ENCODE measurements at places on chromosomes 3 and 15.

- DNase-seq, result no peak
Observed at GRCh38 chr15:60363087-60363549, 34.7 kb downstream of the ANXA2 start.

DNA sequence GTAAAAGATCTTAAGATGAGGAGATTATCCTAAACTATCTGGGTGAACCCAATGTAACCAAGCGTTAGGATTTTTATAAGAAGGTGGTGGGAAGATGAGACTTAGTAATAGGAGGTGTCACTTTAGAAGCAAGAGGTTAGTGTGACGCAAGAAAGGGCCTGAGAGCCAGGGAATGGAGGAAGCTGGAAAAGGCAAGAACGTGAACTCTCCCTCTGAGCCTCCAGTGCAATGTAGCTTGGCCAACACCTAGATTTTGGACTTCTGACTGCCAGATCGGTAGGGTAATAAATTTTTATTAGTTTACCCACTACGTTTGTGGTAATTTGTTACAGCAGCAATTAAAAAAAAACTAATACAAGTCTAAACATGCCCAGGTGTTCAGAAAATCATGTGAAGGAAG is 20.8 kb upstream of the CNTN6 start:
- no peak for DNase-seq

- no peak for DNase-seq
Observed at GRCh38 chr15:49990835-49991545, 128.0 kb downstream of the ATP8B4 start.

- no peak for DNase-seq
Observed at GRCh38 chr15:67248011-67248505, 6.4 kb downstream of the AAGAB start.

DNA sequence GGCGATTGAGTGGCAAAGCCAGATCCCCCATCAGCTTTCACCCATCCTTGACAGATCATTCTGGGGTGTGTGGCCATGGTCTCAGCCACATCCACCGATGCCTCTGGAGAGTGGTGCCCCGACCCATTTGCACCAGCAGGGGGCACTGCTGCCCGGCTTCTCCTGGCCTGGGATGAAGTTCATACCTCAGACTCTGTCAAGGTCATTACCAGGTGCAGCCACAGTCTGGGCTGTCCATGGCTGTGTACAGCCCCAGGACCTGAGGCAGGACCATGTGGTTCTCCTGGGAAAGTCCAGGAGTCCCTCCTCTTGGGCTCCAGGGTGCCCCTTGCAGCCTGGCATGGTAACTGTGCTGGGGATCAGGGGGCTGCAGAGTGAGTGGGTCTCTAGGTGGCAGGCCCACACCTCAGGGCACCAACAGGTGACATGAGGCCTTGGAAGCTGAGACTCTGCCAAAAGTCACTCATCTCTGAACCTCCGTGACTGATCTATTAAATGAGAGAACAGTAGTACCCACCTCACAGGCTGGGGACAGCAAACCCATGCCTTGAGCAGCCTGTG is 67.2 kb downstream of the CACNA2D2 start:
- DNase-seq, result no peak

DNA sequence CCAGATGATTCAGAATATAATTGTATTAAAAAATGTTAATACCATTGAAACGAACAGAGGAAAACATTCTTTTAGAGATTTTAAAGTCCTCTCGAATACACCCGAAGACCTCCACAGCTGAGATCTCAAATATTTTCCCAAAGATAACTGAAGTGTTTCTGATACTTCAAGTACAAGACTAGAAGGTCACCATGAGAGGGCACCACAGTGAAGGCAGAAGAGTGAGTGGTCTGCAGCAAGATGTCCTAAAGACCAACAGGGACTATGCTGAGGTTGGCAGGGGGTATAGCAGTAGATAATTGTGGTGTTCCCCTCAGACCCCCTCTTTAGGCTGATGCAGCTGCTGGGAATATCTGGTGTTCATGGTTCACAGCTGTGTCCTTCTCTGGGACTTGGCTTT is 156.5 kb downstream of the PDCD6IP start:
- DNase-seq, result no peak

- no peak for DNase-seq
Observed at GRCh38 chr15:88637436-88637835, 1.4 kb upstream of the ISG20 start.

DNA sequence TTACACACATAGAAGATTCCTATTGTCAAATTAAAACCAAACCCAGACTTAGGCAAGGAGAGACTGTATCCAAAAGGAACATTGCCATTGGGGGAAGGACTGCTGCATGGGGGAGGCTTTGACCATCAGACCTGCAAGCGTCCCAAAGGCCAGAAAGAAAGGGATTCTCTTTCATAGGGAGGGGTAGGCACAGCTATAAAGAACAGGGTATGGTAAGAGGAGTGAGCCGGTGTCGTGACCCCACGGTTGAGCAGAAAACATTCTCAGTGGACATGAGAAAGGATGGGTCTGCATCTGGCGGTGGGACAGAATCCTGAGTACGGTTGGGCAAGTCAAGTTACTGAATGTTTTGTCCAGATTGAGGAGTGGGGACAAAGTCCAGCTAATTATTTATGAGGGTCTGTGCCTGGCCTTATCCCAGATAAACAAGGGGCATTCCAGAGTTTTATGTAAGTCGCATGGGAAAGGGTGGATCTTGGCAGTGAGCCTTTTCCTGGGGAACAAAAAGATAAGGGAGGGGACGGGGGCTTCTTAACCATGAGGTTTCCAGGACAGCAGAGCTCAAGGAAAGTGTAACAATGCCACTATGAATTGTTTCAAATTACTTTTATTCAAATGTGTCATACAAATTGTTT is 357.8 kb downstream of the OCA2 start:
- DNase-seq, result no peak

DNA sequence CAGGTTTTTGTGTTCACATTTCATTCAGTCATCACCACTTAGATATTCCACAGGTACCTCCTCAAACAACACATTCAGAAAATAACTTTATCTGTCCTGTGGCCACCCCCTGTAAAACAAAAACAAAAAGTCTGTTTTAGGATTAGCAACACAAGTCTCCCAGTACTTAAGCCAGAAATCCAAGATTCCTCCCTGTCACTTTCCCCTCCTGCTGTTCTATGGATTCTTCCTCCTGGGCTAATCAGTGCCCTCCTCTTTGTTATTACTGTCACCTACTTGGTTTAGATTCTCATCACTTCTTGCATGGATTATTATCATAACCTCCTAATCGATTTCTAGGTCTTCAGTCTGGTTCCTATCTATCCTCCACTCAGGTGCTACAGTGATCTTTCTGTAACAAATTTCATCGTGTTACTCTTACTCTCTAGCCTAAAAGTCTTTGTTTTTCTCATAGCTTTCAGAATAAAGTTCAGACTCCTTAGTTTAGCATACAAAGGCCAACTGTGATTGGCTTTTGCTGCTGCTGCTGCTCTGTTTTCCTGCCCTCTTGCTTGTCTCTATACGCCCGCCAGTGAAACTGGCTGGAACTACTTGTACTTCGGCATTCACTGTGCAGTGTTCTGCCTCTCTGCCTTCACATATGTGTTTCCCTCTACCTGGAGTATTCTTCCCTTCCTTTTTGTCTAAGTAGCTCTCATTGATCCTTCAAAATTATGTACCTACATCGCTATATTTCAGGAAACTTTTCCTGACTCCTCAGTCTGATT is 32.2 kb downstream of the PPP2R3A start:
- no peak for DNase-seq

GRCh38 chr3:55567121-55567520 is 80.0 kb upstream of the WNT5A start:
- no peak for DNase-seq

DNA sequence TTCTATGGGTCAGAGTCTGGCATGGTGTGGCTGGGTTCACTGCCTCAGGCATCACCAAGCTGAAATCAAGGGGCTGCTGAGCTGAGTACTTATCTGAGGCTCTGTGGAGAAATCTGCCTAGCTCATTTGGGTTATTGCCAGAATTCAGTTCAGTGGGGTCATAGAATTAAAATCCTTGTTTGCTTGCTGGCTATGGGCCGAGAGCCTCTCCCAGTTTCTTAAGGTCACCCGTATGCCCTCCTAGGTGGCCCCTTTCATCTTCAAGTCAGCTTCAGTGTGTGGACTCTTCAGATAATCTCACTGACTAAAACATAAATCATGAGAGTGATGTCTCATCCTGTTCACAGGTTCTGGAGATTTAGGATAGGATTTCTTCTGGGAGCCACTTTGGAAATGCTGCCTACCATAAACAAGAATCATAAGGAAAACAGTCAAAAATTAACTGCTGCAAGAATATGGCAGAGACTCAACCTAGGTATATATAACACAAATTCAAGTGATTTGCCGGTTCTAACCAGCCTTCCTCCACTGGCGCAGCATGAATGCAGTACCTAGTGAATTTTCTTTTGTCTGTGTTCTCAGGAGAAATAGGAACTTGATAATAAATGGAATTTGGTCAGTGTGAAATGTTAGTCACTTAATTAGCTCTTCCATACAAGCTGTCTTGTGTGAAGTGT is 5.3 kb downstream of the CP start:
- DNase-seq, result no peak

- DNase-seq, result no peak
Observed at GRCh38 chr15:32656496-32656895, 15.0 kb downstream of the SCG5 start.

DNA sequence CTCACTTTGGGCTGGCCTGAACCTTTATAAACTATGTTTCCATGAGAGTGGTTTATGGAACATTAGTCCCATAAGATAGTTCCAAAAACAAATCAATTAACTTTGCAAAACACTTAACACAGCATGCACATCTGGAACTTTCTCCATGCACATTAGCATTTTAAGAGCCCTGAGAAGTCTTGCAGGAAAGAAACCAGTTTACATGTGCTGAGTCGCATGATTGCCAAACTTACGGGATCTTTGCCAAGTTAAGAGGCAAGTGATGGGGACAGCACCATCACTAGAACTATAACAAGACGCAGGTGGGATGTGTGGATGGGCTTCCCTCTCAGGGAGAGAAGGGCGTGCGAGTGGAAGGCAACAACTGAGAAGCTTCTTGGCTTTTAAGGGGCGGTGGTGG is 20.7 kb downstream of the ADAMTS9 start:
- no peak for DNase-seq

DNA sequence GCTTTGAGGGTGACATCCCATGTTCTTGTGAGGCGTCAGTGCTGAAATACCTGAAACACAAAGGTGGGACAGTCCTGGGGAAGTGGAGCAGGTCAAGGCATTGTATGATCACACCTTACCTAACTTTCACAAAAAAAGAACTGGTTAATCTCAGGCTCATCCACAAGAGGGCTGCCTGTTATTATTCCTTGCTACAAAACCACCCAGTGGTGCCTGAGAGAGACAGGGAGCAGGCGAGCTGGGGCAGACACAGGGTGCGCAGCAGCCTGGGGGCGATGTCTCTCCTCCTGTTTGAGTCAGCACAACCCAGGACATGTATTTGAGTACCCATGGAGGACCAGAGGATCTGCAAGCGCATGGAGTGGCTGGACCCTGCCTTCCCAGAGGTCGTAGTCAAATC is 316.8 kb upstream of the ATP10A start:
- no peak for DNase-seq

DNA sequence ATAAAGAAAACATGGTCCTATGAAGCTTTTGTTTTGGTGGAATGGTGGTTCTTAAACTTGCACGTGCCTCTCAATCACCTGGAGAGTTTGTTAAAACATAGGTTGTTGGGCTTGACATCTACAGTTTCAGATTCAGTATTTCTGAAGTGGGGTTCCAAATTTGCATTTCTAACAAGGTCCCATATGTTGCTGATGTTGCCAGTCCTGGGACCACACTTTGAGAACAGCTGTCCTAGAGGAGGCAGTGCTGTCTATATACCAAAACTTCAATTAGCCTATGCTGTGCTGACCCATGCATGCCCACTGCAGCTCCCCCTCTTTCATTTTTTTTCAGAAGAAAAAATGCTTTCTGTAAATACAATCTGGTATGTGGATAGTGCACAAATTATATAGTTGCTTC is 31.3 kb downstream of the ALCAM start:
- DNase-seq, result no peak

DNA sequence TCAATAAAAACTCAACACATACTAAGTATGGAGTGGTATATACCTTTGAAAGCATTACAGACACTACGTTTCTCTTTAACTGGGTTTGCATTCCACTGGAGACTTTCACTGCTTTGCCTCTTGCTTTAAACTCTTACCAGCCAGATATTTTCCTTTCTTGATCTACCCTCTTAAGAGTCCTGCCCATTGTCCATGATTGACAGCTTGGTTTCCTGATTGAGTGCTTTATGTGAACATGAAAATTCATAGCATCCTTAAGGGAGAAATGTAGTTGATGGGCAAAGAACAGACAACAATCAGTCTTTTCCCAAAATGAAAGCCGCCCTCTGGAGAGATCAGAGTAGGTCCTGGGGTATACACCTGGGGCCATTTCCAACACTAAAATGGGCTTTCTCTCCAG is 78.6 kb downstream of the PTPRG start:
- DNase-seq, result no peak

GRCh38 chr3:114217266-114217665 is 20.1 kb downstream of the ZNF80 start:
- DNase-seq, result no peak

DNA sequence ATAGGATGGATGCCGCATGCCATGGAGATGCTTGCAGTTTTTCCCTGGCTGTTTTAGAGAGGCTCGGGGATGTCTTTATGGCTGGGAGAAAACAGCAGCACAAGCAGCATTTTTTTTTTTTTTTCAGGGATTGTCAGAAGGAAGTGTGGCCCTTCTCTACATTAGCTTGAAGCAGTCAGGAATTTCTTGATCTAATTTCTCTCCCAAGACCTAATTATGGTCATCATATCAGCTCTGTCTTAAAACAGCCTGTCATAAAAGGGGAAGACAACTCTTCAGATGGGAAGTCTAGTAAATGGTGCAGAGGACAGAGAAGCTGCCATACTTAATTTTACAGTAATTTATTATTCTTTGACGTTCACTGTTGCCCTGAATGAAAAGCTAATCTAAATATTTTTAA is 44.5 kb downstream of the EAF1 start:
- no peak for DNase-seq

GRCh38 chr3:146929696-146930095 is 324.6 kb upstream of the PLSCR5 start:
- DNase-seq, result no peak

DNA sequence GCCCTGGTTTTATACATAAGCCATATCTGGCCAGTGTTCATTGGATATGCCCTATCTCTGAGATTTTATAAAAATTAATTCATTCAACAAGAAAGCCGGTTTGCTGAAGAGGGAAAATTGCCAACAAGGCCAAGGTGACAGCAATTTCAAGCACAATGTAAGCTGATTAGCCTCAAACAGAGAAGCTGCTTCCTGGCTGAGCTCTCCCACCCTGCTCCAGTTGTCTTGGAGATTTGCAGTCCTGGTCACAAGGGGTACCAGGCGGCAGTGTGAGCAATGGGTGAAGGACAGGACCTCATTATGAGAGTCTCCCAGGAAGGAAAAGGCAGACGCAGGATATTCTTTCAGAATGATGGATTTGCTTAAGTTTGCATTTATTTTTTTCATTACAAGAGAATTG is 5.4 kb upstream of the THSD4 start:
- no peak for DNase-seq
